Activated CD8-positive, alpha-beta memory T cell treated with anti-CD3 and anti-CD28 coated beads for 1 hour (primary cell): ENCODE measurements at places on chromosomes 3 and 15.
A peak's percentile ranks its signal among the peaks of the same experiment; 100 is the strongest.

DNA sequence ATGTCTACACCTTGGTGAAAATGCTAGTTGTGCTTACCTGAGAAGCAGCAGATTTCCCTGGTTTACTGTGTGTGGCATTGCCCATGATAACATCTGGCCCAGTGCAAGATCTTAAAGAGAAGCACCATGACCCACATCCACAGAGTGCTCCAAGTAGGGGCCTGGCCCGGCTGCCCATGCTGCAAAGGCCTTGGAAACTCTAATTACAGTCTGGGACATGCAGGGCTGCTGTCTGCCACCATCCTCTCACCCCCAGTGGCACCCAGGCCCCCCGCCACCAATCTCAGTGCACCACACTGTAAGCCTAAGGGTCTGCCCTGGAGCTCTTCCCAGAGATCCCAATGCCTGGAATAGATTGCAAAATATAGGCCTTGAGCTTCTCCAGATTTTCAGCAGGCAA, 132.6 kb downstream of the CHDH start:
- DNase-seq: no peak

- DNase-seq: no peak
These were observed 296 bp downstream of the TPRA1 start for GRCh38 chr3:127590282-127590592.

DNA sequence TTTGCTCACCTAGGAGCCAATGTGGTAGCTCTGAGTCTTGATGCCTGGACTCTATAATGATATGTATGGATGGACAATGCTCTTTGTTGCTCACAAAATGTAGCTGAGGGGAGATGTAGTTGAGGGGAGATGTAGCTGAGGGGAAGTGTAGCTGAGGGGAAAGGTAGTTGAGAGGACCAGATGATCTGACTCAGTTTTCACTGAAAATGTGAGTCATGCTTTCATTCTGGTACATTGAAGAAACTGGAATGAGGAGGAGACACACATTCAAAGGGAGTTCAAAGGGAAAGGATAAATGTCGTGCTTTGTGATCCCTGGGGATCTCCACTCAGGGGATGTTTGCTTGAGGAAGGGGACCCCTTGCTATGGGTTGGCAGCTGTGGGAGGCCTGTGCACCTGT, 302.9 kb upstream of the TRIM42 start:
- DNase-seq: no peak

DNA sequence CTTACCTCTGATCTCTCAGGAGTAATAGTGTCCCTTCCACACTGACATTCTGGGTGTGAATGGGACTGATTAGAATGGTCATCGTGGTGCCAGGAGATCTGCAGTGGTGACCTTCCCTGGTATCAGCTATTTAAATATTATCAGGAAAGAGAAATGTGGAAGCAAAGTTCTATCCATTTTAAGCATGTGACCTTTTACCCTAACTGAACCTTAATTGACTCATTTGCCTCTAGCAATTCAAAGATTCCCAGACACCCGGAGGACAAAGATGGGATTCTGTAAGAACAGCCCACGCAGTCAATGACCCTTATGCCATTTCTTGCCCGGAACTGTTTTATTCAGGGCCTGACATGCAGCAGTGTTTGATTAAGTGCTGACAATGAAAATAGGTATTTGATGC, 10.3 kb downstream of the LIPC start:
- DNase-seq: no peak

DNA sequence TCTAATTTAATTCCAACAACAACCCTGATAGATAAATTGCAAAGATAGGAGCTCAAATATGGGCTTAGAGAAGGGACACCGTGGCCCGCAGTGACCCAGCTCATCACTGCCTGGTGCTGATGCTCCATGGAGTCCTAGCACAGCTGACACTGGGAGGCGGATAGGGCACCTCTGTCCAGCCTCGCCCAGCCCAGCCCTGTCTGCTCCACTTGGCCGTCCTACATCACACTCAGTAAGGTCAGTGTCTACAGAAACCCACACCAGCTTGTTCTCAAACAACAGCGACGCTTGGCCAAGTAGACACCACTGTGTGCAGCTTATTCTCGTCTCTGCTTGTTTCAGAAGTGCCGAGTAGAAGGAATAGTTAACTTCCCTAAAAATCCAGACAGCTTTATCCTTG, 33.9 kb downstream of the GABRB3 start:
- no peak for DNase-seq

GRCh38 chr3:11642431-11643191, 1.1 kb downstream of the VGLL4 start:
- peak; percentile 47 for DNase-seq

GRCh38 chr15:78174401-78174800, 25.2 kb downstream of the IDH3A start:
- DNase-seq: no peak

- DNase-seq: no peak
These were observed 666.6 kb upstream of the CCDC54 start for GRCh38 chr3:106710596-106710995.

- DNase-seq: no peak
These were observed 1.7 kb downstream of the MEIS2 start for GRCh38 chr15:37098468-37099318.

- no peak for DNase-seq
These were observed 9.4 kb upstream of the MED12L start for GRCh38 chr3:151075869-151076562.

- no peak for DNase-seq
These were observed 3.9 kb downstream of the RPLP1 start for GRCh38 chr15:69456208-69457166.

GRCh38 chr15:99076555-99077308, 28.1 kb upstream of the SYNM start:
- DNase-seq: no peak

GRCh38 chr15:45100884-45101625, 12.9 kb downstream of the DUOX2 start:
- DNase-seq: no peak

DNA sequence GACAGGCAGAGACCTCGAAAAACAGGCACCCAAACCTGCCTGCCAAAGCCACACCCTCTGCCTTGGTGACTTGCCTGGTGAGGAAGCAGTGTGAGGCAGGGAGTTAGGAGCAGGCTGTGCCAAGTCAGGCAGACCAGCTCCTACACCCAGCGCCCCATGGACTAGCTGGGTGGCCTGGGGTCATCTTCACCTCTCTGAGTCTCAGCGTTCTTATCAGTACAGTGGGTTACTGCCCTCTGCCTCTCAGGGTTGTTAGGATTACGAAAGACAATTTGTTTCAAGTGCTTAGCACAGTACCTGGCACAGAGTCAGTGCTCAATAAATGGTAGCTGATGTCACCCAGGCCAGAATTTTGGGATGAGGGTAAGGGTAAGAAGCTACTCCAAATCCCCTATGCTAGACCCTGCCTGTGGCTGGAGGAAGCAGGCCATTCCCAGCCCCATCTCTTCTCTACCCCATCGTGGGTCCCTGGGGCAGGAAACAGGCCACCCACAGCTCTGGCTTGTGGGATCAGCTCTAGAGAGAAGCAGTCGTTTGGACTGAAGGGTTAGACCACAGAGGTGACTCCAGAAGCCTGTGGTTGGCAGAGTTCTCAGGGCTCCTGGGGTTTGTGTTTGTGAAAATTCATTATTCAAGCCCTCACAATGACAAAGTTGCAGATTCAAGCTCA, 10.1 kb downstream of the SLC51B start:
- no peak for DNase-seq

GRCh38 chr3:4709341-4709740, 216.2 kb downstream of the ITPR1 start:
- no peak for DNase-seq

DNA sequence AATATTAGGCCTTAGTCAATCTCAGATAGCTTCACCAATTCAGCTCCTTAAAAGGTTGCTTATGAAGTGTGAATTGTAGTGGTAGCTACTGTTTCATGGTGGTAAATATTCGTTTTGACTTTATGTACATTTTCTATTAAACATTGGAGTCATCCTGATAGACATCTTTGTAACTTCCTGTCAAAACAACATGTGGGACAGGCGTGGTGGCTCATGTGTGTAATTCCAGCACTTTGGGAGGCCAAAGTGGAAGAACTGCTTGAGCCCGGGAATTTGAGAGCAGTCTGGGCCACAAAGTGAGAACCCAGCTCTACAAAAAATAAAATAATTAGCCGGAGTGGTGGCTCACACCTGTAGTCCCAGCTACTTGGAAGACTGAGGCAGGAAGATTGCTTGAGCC, 2.0 kb upstream of the TRIM59 start:
- DNase-seq: no peak
